ENCODE measurements at places on chromosomes 2 and 18. TPM values are rescaled to one million over a fixed set of nuclear protein-coding genes. Genes with fewer than 3 reads are reported as not detected.

GRCh38 chr2:166202778-166203177, 75.0 kb upstream of the SCN1A start:
- DNase-seq = no peak

DNA sequence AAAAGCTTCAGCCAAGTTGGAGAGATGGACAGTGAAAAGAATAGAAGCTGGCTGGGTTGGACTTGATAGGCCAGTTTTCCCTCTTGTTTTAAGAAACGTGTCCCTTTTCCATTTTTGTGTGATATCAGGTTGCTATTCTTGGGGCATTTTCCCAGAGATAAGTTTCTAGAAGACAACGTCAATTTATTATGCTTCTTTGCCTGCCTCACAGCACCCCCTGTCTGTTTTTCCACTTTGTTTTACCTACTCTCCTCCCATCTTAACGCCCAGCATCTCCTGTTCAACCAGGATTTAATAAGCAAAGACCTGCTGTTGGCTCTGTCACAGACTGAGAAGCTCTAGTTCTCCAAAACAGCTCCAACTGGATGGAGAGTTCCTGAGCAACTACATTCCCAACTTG, 317.8 kb upstream of the ZNF521 start:
- DNase-seq = no peak

DNA sequence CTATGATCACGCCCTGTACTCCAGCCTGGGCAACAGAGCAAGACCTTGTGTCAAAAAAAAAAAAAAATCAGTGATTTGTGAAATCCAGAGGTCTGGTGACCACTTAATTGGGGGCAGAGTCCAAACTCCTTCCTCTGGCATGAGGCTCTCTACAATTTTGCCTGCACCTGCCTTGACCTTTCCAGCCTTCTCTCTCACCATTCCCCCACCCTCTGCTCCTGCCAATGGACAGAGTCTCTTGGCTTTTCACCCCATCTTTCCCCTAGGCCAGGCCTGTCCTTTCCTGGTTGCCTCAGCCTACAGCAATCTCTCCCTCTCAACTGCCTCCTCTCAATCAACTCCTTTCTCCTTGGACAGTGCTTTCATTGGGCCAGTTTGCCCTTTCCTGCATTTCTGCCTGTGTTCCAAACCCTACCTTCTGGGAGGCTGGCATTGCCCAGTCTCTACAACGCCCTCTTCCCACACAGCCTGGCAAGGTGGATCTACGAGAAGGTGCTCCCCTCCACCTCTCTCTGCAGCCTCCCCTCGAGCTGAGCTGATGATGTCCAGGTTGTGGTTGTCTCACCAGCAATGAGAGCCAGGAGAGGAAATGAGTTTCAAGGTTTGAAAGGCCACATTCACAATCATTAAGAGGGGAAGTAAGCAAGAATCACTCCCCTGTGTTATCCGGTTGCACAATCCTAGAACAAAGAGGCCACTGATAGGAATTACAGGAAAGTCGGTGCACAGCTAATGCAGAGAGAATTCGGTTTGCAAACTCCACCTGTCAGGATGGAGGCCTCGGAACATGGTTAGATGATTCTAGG, 39.5 kb upstream of the NPAS2 start:
- no peak for DNase-seq

DNA sequence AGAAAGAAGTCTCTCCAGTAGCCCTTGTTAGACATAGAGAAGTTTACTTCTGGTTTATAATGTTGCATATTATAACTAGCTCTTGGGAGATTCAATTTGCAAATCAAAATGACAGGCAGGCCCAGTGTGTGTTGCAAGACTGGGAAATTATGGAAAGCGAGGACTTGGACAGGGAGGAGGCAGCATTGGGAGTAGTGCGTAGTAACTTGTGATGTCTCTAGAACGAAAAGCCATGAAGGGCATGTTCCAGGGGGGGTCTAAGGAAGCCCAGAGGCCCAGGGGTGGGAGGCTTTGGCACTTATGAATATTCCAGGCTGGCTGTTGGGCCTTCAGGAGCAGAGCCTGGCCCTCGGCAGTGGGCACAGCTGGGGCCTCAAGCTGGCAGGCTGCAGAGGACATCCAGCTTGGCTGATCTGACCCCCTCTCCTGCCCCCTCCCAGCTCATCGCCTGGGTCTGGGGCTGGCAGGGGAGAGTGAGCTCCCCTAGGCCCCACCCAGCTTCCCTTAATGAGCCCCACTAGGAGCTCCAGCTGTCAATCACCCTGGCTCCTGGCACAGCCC, 55.3 kb upstream of the TCF7L1 start:
- no peak for DNase-seq

GRCh38 chr2:199485732-199486335, 28.1 kb upstream of the SATB2 start:
- DNase-seq = peak; percentile 79

GRCh38 chr18:37452682-37453385, 112.8 kb downstream of the CELF4 start:
- no peak for DNase-seq

DNA sequence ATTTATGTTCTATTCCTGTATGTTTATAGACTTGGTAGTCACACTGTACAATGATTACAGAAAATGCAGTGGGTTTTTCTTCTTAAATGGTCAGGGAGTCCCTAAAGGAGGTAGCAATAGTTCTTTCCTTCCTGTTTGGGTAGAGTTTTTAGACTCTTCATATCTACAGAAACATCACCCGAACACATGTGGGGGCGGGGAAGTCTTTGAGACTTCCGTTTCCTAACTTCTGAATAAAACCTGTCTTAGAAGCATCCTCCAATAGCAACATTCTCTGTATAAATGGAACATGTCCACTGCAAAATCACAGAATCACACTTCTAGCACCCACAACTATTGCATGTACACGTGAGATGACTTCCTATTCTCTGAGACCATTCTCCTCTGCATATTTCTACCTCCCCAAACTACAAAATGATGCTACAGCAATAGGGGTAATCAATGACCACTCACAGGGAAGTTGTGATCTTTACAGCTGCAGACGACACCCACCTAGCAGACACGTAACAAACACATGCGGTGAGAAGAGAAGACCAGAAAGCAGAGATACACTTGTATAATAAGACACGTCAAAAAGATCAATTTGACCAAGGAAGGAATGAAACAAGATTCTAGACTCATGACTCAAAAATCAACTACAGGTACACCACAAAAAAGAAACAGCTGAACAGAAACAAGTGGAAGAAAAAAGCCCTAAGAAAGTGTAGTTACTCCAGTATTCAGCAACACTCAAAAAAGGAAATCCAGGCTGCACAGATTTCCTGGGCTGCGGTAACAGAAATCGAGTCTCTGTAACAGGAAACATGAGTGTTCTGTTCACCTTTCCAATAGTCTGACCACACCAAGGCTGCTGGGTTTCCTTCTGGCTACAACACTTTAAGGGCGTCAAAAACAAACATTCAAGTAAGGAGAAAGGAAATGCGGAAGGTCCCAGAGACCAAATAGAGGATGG, 120.4 kb downstream of the ZNF516 start:
- DNase-seq = no peak

DNA sequence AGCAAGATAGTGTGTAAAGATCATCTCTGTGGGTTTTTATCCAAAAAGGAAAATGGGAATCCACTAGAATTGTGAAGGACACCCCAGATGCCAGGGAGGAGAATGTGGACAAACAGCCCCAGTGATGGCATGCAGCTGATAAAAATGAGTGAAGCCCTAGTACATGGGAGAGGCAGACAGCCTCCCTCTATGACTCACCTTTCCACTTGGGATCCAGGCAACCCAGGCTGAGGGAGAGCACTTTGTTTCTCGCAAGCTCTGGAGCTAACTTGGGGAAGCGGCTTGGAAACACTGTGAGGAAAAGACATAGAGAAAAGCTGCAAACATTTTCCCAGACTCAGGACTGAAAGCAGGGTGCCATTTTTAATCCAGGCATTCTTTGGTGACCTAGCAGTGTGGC, 5.3 kb upstream of the FLACC1 start:
- no peak for DNase-seq

GRCh38 chr2:233413046-233413445, 58.8 kb downstream of the DGKD start:
- no peak for DNase-seq

DNA sequence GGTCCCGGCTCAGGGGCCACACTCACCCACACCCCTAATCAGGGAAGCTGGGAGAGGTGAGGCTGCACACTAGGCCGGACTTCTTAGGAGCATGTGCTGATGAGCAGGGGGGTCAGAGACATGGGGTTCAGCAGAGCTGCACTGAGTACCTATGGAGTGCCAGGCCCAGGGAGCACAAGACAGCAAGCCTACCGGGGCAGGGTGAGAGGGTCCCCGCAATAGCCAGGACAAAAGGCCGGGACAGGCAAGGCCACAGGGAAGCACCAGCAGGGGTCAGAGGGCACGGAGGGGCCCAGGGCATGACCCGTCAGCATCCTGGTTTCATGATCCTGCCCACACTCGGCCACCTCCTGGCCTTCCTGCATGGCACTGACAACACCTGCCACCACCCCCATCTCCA, 73.5 kb downstream of the TNS1 start:
- DNase-seq = no peak

- peak; percentile 26 for DNase-seq
Observed at GRCh38 chr2:238589591-238590460, 163.1 kb downstream of the ASB1 start.

Gene EPHA4
- total RNA-seq = 25.1 TPM

Gene ERICH2
- total RNA-seq = 0.66 TPM

Gene PER2
- 12.9 TPM for total RNA-seq

Gene DSG4
- not detected for total RNA-seq

Gene PASK
- 66.1 TPM for total RNA-seq

Measured in H9 (cell line).